ENCODE measurements at places on chromosomes 3 and 15. TPM values are rescaled to one million over a fixed set of nuclear protein-coding genes. Genes with fewer than 3 reads are reported as not detected.

The ISLR2 gene
- 0.36 TPM for total RNA-seq

The TRIM59 gene
- total RNA-seq, result 47.8 TPM

The VGLL4 gene
- 94.2 TPM for total RNA-seq

The CCR8 gene
- not detected for total RNA-seq

The GOLGA6L7 gene
- not detected for total RNA-seq

The EIF4E3 gene
- 2.2 TPM for total RNA-seq

The TIMP4 gene
- 12.3 TPM for total RNA-seq

The ITIH1 gene
- total RNA-seq, result not detected

The CHRNA7 gene
- 0.18 TPM for total RNA-seq

The ARL14 gene
- total RNA-seq, result not detected

The SEMA3G gene
- not detected for total RNA-seq

The FAM107A gene
- 0.54 TPM for total RNA-seq

The SPTSSB gene
- not detected for total RNA-seq

GRCh38 chr3:183493296-183494045 lies 62.0 kb downstream of the KLHL6 start:
- no peak for DNase-seq

DNA sequence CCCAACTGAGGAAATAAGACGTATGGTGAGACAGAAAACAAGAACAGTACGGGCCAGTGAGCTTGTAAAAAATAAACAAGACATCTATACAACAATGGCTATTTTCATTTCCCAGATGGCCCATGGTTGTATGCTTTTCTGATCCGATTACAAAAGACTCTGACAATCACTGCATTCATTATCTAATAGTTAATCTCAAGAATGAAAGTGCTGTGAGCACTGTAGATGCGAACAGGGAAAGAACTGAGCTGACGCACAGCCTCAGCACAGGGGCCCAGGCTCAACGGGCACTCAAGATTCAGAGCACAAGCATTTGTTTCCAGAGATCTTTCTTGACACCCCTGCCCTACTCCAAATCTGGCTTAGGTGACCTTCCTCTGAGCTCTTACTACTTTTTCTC lies 6.9 kb downstream of the MTMR10 start:
- DNase-seq, result no peak

- DNase-seq, result no peak
These were observed 194.9 kb upstream of the KBTBD8 start for GRCh38 chr3:66803206-66803605.

DNA sequence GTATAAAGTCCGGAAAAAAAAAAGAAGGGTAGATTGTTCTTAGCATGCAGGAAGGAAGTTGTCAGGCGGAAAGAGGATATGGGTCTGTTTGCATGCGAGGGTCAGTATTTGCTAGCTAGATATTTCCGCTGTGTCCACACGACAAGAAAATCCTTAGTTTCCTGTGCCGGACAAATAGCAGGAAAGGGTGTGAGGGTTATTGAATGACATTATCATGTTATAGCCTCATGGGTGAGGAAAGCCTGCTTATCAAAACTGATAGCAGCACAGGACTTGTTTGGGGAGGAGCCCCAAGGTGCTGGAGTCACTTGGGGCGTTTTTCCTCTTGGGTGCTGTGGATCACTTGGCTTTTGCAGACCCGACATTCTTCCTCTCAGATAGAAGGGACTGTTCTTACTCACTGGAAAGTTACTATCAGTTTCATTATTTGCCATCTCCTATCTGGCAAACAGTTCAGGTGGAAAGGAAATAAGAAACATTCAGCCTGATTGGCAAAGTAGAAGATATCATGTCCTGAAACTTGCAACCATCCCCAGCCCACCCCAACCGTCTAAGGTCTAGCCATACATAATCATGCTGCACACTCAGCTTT lies 127.2 kb upstream of the DPH6 start:
- no peak for DNase-seq

- DNase-seq, result no peak
These were observed 41.0 kb downstream of the OCA2 start for GRCh38 chr15:28058082-28058481.

GRCh38 chr3:84318273-84318809 lies 640.4 kb upstream of the CADM2 start:
- DNase-seq, result no peak

DNA sequence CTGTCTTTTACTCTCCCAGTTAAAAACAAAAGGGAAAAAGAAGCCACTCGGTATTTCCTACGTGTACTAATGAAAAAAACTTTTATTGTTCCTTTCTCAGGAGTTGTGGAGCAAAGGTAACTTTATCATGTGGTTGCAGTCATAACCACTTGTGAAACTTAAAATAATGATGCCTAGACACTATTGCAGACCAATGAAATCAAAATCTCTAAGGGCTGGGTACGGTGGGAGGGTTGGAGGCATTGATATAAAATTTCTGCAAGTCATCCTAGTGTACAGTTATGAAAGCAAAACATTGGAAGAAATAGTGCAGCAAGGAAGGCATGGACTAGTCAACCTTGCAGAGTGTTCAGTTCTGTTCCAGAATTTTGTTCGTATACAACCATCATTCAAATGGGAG lies 808.8 kb downstream of the TUSC7 start:
- DNase-seq, result no peak

DNA sequence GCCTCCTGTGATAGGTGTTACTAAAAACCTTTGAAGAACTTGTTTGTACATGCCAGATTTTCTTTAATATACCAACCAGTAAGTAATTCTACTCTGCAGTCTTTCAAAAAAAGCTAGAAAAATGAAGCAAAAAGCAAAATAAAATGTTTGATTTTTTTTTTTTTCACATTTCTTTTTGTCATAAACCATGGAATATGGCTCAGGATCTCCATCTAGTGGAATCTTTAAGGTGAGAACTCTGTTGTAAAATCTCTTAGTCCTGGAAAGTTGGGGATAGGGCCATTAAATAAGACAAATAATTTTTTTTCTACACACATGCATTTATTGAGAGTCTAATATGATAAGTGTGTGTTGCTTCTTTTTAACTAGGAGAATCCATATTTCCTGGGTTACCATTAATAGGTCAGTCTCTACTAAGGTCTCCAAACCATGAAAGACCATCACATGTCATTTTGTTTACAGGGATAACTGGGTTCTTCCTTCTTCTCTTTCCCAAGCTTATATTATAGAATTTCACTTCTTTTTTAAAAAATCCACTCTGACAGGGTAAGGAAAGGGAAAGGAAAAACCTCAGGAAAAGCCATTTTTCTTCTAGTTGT lies 84.6 kb downstream of the SLC9A9 start:
- DNase-seq, result peak; percentile 60

DNA sequence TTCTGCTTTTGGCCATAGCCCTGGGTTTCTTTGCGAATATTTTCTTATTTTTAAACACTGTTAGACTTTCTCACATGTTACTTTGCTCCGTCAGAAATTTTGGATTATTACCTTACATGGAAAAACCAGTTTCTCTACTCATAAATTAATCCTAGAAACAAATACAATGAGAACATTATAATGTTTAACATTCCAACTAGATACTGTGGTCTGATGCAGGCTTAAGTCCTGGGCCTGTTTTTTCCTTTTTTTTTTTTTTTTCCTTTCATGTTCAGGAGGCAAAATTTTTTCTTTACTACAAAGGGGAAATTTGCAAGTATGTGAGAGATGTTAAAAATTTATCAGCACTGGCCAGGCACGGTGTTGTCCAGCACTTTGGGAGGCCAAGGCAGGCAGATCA lies 28.9 kb downstream of the POPDC2 start:
- DNase-seq, result peak; percentile 46

GRCh38 chr3:3086239-3086638 lies 23.9 kb downstream of the IL5RA start:
- DNase-seq, result no peak

DNA sequence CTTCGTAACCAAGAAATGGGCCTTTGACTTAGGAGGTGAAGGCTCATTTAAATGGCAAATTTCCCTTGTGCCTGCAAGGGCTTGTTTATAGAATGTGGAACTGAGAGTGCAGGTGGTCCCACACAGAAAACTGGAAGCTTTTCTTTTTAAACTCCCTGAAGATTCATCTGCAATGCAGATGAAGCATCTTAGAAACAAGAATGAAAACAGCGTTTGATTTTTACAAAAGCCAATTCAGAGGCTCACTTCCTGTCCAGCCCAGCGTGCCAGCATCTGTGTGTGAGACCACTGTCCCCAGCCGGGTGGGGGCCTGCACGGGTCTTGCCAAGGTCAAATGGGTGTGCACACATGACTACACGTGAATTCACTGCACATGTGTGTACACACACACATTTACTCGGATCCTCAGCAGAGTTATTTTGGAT lies 94.7 kb downstream of the LINGO1 start:
- DNase-seq, result no peak

DNA sequence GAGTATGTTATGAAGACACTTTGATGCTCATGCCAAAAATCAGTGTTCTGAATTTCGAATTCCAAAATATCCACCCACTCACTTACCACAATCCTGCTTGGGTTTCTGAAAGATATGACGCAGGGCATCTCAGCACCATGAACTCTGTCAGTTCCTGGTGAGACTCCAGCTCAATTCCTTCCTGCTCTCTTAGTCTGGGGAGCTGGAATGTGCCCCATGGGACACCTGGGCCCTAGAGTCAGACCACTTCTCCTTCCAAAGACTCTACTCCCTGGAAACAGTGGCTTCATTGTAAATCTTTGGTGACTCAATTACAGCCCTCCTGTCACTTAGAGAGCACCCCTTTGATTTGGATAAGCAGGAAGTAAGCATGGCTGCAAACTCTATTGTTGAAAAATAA lies 50.5 kb downstream of the CD86 start:
- peak; percentile 12 for DNase-seq

- DNase-seq, result no peak
These were observed 358.5 kb downstream of the WDR72 start for GRCh38 chr15:53400986-53401385.

DNA sequence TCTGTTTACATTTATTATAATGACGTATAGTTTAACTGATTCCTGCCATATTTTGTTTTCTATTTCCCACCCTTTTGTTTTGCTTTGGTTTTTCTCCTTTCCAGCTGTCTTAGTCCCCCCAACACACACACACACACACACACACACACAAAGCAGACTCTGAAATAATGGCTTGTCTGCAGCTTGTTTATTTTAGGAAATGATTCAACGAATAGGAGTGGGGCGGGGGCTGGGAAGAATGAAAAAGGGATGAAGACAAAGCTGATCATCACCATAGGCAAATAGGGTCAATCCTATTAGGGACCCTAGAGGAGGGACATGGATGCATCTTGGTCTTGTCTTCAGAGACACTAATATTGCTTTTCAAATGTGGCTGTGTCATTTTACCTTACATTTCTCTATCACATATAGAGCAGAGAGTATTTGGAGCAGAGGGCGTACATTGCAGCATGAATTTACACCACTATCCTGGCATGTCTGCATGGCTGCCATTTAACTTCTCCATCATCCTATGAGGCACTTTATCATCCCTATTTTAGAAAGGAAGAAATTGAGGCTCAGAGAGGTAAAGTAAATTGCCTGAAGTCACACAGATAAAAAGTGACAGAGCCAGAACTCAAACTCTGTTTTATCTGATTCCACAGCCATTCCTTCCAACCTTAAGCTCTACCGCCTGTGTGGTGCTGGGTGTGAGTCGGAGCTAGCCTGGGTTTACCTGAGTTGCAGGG lies 147.2 kb upstream of the TPM1 start:
- DNase-seq, result peak; percentile 76

DNA sequence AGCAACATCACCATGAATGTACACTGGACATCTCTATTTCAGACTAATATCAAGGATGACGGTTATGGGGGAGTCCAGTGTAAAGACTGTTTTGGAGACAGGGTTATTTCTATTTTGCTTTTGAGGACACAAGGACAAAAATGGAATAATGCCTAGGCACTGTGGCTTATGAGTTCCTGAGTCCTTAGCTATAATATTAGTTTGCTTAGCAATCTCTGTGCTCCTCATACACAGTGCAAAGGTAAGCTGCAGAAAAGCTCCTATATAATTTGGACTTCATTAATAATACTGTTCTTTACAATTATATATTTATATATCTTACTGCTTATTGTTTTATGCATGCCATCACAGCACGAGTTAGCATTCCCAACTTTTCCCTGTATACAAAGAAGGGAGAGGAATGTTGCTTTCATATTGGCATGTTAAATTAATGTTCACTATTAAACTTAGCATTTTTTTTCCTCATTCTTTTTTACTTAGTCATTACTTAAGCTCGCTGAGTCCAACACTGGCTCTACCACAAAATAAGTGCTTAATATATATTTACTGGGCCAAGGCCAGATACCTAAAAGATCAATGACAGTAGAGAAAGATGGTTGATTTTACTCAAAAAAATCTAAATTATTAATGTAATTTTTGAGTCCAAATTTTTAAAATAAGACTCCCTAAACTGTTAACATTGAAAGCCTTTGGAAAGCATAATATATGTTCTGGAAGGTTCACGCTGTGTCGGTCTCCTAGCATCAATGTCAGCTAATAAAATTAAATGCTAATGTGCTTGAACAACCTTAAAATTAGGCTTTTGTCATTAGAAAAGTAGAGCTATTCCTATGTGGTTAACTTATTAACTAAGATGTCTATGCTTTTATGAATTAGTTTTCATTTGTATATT lies 13.8 kb downstream of the THBS1 start:
- DNase-seq, result peak; percentile 44

GRCh38 chr3:11648735-11649134 lies 5.0 kb upstream of the VGLL4 start:
- no peak for DNase-seq

- no peak for DNase-seq
These were observed 9.8 kb downstream of the NR2E3 start for GRCh38 chr15:71820127-71820526.

DNA sequence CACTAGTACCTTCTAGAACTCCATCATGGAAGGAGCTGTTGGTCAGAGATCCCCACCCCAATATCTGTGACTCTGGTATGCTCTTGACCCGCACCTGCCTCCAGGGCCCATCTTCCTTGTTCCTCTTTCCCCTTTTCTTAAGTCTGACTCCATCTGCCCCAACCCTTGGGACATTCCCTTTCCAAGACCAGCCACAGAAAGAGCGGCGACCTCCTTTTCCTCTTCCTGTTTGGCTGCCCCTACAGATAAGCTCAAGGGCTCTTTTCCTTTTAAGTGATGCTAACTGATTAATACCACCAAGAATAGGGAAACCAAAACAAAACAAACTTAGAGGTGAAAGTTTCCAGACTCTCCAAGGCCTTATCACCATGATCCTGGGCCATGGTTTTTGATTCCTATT lies 21.9 kb upstream of the ATP8B4 start:
- DNase-seq, result no peak

DNA sequence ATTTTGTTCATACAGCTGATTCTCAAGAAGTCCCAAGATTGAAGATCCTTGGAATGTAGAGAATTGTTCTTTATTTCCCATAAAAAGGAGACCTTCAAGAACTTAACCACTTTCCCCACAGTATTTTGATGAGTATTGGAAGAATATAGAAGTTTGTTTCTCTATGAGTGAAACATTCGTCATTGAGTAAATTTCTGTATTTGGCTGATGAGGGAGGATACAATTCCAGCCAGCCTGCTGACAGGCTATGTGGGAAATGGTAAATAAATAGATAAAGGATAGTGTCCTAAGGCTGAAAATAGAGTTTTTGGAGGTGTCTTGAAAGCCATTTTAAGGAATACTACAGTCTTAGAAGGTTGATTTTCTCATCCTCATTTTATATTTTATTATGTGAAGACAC lies 1076.1 kb downstream of the ROBO2 start:
- DNase-seq, result no peak

- no peak for DNase-seq
These were observed 227.1 kb downstream of the RPLP1 start for GRCh38 chr15:69679623-69680228.

- DNase-seq, result peak; percentile 45
These were observed 9.8 kb upstream of the SLC9C1 start for GRCh38 chr3:112303764-112304325.

Measured in fibroblast of the aortic adventitia (primary cell).